ENCODE measurements at places on chromosomes 7 and 10.

DNA sequence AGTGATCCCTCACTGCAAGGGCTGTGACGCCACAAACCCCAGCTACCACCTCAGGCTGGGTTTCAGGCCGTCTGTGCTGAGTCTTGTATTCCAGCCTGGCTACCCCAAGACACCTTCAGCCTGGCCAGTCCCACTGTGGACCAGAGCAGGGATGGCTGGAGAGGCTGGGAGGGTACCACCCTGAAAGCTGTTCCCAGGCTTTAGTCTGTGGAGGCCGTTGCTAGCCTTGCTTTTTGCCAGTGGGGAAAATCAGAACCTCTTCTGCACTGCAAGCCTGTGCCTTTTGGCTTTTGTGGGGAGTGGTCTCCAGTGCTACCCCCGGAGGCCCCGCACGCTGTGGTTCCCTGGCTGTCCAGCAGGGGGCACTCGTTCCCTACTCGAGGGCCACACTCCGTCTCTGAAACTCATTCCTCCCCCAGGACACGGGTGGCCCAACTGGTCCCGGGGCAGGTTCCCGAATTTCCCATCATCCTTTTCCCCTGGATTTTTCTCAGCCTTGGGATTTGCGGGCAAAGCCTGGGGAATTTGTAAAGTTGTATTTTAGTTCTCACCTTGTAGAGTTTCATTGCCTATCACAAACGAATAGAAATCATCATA, 128.4 kb upstream of the BTBD16 start:
- DNase-seq: no peak

- DNase-seq: no peak
These were observed 138.0 kb downstream of the SLIT1 start for GRCh38 chr10:97047788-97048187.

GRCh38 chr10:118754229-118754555, 578 bp downstream of the CACUL1 start:
- DNase-seq: peak; percentile 20

GRCh38 chr7:126157391-126157790, 1095.3 kb downstream of the GRM8 start:
- no peak for DNase-seq

GRCh38 chr7:137287651-137288258, 55.8 kb downstream of the PTN start:
- no peak for DNase-seq
